ENCODE measurements at places on chromosomes 1 and 21. TPM values are rescaled to one million over a fixed set of nuclear protein-coding genes. Genes with fewer than 3 reads are reported as not detected.

Gene PADI3
- total RNA-seq: 0.38 TPM

Gene ADORA3
- not detected for total RNA-seq

Gene FMO4
- 0.79 TPM for total RNA-seq

DNA sequence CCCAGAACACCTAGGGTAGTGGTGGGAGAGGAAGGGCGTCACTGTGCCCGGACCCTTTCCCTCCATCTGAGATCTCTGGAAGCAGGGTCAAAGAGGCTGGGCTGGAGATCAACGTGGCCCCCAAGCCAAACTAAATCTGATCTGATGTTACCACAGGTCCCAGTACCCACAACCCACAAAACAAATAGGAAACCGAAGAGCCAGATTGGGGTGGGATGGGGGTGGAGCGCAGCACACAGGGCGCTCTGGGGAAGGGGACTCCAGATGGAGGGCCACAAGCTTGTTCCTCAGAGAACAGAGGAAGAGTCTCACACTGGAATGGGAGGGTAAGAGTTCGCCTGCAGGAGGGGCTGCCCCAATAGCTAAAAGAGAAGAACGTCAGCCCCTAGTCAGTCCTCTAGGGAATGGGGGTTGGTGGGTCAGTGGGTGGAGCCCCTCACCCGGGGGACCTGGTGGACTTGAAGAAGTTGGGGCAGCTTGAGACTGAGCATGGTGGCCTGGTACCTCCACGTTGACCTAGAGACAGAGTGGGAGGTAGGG lies 1.5 kb downstream of the PAQR6 start:
- DNase-seq: no peak

- DNase-seq: no peak
Observed at GRCh38 chr1:17561561-17561985, 22.1 kb downstream of the ARHGEF10L start.

GRCh38 chr1:156368157-156368658 lies 803 bp upstream of the RHBG start:
- DNase-seq: no peak

GRCh38 chr1:246383791-246384190 lies 123.3 kb downstream of the SMYD3 start:
- peak; percentile 71 for DNase-seq

- DNase-seq: no peak
Observed at GRCh38 chr1:13826591-13826990, 126.6 kb downstream of the PRDM2 start.

Measured in bronchial epithelial cell (primary cell).